ENCODE measurements at places on chromosomes 16 and 17.

- DNase-seq, result no peak
Observed at GRCh38 chr17:17027442-17028058, 14.7 kb upstream of the MPRIP start.

GRCh38 chr17:77449908-77450741 lies 309.4 kb downstream of the SEC14L1 start:
- no peak for DNase-seq

DNA sequence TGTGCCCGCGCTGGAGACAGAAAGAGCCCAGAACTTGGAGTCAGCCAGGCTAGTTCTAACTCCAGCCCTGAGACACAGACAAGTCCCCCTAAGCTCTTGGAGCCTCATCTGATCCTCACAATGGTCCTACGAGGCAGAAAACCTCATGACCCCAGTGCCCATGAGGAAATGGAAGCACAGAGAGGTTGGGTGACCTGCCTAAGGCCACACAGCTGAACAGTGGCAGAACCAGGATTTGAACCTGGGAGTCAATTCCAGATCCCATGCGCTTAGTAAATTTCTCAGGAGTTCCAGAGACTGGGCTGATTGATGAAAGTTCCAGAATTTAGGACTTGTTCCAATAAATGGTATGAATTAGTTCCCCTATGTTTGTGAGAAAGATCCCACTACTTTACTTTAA lies 39.0 kb upstream of the LITAF start:
- no peak for DNase-seq

GRCh38 chr16:12271006-12271405 lies 294.5 kb downstream of the SNX29 start:
- DNase-seq, result no peak

DNA sequence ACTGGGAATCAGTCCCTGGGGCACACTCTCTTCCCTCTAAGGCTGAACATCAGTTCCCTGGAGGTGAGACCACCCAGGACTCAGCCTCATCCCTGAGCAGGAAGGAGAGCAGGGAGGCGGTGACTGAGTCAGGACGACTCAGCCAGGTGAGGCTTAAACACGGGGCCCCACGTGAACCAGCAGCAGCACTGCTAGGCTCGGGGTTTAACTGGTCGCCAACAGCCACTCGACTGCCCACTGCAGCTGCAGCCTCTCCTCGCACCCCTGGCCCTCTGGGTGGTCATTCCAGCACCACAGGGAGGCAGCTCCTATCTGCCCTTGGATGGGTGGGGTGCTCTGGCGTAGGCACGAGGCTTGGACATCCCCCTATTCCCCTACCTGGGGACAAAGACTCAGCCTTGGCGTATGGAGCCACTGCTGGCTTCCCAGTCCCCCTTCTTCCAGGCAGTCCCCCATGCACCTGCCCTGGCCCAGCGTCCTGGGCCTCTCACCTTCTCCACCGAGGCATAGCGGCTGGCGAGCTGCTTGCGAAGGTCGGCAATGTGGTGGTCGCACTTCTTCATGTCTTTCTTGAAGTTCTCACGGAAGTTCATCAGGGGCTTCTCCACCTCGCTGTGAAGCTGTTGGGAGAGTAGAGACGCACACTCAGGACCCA lies 21.2 kb upstream of the RCVRN start:
- no peak for DNase-seq

GRCh38 chr17:74962622-74963394 lies 9.8 kb downstream of the HID1 start:
- no peak for DNase-seq

DNA sequence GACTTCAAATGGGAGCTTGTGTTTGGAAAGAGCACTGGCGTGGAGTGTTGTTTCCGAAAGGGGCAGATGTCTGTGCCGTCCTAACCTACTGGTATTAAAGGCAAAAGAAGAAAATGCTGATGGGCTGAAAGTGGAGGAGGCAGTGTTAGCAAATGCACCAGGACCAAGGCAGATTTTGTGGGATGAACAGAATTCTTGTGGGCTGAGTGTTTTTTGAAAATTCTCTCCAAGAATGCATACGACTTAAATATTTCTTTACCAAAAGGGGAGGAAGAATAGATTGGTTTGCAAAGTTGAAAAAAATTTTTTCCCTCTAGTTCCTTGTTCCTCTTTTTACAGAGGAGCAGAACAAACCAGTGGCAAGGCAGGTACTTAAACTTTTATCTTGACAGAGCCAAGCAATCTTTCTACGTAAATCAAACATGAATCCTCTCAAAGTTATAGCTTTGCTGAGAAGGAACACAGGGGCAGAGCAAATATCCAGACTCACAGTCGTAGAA lies 16.8 kb downstream of the MARCHF10 start:
- DNase-seq, result no peak

GRCh38 chr17:78147315-78147998 lies 1.3 kb downstream of the C17orf99 start:
- DNase-seq, result no peak

GRCh38 chr16:84477661-84478060 lies 26.8 kb downstream of the MEAK7 start:
- no peak for DNase-seq

- no peak for DNase-seq
Observed at GRCh38 chr16:20899477-20900298, 470 bp downstream of the DCUN1D3 start.

DNA sequence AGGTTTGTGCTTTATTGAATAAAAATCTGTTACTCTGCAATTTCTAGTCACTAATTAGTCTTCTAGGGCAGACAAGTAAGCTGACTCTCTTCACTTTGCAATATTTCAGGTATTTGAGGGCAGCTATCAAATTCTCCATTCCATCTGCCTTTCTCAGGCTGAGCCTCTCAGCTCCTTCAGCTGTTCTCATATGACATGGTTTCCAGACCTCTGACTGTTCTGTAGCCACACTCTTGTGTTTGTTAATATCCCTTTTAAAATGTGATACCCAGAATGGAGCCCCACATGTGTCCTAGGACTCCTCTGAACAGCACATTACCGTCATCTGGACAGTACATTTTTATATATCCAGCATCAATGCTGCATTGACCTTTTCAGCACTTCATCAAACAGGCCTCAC lies 46.1 kb upstream of the MTMR4 start:
- no peak for DNase-seq

DNA sequence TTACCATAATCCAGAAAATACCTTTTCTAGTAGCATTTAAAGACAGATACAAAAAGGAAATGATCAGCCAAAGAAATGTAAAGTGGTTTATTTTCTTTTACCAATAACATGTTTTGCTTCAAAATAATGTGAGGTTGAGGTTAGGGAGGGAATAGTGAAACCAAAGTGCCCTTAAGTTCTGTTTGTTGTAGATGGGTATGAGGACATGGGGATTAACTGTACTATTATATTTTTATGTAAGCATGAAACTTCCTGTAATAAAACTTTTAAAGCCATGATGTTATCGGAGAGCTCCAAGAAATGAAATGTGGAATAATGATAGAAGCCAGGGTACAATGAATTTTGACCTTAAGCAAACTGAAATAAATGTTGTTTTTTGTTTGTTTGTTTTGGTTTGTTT lies 9.9 kb downstream of the C16orf46 start:
- DNase-seq, result no peak

GRCh38 chr17:9231449-9232154 lies 210.3 kb downstream of the NTN1 start:
- no peak for DNase-seq

GRCh38 chr17:20202141-20202621 lies 193.0 kb downstream of the SPECC1 start:
- no peak for DNase-seq

DNA sequence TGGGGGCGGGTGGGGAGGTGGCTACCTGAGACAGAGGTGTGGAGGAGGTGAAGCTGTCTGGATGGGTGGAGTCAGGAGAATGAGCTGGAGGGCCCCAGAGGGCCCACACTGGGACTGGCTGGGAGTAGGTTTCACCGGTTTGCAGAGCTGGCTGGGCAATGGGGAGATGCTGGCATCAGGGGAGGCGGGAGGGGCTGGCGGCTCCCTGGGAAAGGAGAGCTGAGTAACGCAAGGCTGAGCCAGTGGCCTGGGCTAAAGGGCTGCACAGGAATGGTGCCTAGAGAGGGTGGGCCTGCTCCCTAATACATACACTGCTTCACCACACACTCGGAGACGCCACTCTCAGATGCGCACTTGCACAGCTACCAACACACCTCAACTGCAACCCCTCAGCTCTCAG lies 12.4 kb downstream of the P3H4 start:
- DNase-seq, result no peak

- DNase-seq, result no peak
Observed at GRCh38 chr17:78607038-78607437, 29.8 kb upstream of the DNAH17 start.

DNA sequence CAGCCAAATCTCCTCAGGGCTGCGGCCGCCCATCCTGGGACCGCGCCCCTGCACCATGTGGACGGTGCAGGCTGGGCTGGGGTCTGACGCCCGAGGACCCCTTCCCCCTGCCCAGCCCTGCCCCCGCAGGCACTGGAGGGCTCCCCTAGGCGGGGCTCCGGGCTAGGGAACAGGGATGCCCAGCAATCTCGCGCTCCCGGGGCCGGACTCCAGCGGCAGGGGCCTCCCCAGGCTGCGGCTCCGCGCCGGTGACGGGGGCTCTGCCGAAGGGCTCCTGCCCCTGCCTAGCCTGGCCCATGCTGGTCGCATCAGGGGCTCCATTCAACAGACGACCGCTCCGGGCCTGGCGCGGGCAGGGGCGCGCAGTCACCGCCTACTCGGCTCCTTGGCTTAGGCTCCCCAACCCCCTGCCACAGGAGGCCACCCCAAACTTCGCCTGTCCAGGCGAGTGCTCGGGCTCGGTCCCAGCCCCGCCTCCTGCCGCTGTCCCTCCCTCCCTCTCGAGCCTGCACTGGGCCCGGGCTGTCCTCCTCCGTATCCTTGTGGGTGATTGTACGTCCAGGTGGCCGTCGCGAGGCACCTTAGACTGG lies 27.4 kb upstream of the ADORA2B start:
- peak; percentile 28 for DNase-seq

DNA sequence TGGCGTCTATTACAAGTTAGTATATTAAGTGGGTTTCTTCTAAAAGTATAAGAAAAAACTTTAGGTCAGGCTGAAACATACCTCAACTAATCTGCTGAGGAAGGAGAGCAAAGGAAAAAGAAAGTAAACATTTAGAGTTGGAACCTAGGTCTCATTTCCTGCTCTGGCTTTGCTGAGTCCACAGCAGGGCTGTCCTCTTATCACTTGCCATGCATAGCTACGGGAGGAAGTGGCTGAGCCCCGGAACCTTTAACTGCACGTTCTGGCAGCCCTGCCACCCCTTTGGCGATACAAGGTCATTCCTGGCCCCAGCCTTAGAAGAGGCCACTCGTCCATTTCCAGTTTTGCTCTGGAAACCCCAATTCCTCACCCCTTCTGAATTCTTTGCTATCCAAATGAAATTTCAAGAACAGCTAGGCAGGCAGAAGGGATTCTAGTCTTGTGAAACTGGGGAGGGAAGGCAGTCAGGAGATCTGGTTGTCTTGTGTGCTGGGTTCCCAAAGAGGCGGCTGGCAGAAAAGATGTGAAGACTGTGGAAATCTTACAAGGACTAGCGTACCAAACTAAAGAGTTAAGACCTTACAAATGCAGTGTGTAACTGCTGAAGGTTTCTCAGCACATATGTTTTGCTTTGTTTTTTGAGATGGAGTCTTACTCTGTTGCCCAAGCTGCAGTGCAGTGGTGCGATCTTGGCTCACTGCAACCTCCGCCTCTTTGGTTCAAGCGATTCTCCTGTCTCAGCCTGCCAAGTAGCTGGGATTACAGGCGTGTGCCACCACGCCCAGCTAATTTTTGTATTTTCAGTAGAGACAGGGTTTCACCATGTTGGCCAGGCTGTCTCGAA lies 19.1 kb downstream of the WIPI1 start:
- no peak for DNase-seq

DNA sequence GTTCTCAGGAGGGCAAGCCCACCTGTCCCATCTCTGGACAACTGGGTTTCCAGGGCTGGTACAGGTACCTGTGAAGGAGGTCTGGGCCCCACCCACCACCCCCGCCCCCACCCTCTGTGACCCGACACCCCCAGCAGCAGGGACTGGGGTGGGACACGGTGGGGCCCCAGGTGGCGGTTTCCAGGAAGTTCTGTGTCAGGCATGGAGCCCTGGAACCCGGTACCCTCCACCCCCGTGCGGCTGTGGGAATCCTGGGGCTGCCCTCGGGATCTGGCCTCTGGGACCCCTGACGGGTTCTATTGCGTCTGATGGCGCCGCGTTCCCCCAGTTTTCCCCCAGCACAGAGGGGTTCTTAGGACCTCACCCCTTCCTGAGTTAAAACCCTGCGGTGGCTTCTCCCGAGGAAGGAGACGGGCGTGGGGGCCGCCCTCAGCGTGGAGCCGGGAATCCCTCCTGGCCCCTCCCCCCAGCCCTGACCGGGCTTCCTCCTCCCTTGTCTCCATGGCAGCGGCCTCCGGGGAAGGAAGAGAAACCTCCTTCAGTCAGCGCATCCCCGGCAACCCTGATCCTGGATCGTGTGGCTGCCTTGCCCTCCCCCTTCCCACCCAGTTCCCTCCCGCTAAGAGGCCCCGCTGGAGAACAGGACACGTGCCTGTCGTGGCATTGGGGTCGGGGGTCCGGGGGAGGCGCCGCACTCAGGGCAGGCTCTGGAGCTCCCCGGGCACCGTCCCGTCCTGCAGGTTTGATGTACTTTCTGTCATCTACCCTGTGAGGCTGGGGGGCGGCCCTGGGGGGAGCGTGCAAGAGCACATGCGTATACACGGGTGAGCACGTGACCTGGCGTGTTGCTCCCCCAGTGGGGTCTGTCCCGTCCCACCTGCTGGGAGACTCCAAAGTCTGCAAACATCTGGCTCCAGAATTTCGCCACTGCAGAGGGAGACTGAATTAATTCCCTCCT lies 30.3 kb downstream of the CACNA1H start:
- DNase-seq, result peak; percentile 53

DNA sequence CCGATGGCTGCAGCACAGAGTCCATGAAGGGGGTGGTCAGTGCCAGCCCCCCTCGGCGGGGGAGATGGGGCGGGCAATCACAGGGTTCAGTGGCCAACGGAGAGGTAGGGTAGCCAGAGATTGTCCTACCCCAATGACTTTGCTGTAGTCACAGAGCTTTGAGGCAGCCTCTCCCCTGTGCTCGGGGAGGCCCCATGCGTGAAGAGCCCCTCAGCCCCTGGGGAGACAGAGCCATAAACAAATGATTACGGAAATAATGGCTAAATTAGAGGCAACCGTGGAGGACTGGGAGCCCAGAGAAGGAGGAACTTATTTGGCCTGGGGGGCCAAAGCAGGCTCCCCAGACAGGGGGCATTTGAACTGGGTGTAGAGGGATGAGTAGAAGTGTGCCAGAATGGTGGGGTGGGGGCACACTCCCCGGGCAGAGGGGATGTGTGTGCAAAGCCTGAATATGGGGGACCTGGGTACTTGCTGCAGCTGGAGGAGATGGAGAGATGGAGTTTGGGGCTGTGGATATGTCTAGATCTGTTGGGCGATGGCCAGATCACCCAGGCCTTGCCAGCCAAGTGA lies 164.8 kb downstream of the CMIP start:
- no peak for DNase-seq

Measured in right hindlimb (tissue), 1 donor.